ENCODE measurements at places on chromosomes 7 and 10.
A peak's percentile ranks its signal among the peaks of the same experiment; 100 is the strongest.

DNA sequence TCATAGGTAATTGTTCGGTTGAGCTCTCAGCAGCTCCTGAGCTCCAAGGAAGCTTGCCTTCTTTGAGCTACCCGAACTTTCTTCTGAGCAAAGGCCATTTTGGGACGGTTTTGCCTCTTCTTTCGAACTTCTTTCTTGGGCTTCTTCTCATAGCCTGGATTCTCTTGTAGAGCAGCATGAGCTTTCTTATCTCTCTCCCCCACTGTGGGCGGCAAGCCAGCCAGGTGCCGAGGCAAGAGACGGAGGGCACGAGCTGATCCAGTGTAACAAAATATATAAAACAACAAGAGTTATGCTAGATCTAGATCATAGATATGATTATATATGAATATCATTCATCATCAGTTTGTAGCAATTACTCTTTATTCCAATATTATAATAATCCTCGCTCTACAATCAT lies 16.5 kb upstream of the KNDC1 start:
- DNase-seq: no peak

DNA sequence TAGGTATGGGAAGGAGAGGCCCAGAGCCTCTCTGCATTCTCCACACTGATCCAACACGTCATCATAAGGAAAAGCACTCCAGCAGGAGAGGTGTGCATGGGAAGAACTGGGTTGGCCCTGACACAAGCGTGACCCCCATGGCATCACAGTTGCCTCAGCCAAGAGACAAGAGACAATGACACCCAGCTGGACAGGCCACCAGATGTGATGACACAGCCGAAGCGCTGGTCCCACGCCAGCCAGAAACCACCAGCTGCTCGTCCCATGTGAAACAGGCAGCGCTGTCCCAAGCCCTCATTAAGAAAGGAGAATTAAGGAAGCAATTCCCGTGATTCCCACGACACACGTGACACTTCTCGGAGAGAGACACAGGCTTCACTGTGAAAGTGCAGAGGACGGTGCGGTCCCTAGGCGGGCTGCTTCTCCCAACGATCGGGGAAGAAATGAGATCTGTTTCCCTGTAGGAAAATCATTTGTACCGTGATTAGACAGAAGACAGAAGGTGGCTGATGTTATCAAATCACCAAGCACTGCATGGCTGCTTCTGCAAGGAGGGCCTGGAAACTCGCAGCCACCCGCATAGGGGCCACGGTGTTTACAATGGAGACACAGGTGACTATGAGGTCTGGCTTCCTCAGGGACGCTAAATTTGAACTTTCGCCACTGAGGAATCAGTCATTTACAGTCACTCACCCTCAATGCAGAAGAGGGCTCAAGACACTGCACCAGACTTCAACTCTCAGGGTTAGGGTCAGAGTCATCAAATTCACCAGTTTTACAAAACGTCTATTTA lies 74.5 kb downstream of the DIP2C start:
- DNase-seq: no peak

- no peak for DNase-seq
Measured at GRCh38 chr10:127937069-127937468, 30.2 kb downstream of the PTPRE start.

GRCh38 chr10:108562105-108562504 lies 1361.2 kb downstream of the XPNPEP1 start:
- DNase-seq: no peak

- no peak for DNase-seq
Measured at GRCh38 chr10:5497948-5498730, 1.2 kb downstream of the CALML5 start.

GRCh38 chr7:96998744-96999143 lies 6.6 kb upstream of the DLX6 start:
- no peak for DNase-seq

- DNase-seq: peak; percentile 8
Measured at GRCh38 chr10:7529638-7530037, 118.8 kb upstream of the SFMBT2 start.

DNA sequence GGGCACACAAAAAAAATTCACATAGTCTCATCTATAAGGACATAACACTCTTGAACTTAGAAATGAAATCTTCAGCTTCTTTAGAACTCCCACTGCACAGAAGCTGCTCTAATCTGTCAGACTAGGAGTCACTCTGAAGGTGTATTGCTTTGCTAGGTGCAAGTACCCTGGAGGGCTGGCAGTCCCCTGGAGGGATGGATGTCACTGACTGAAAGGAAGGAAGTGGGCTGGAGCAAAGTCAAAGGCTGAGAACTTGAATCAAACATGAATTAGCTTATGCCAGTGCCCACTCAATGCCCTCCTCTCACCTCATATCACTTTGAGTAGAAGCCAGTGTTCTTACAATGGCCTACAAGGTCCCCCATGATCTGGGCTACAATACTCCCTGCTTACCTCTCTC lies 140.3 kb upstream of the ANKRD1 start:
- no peak for DNase-seq

DNA sequence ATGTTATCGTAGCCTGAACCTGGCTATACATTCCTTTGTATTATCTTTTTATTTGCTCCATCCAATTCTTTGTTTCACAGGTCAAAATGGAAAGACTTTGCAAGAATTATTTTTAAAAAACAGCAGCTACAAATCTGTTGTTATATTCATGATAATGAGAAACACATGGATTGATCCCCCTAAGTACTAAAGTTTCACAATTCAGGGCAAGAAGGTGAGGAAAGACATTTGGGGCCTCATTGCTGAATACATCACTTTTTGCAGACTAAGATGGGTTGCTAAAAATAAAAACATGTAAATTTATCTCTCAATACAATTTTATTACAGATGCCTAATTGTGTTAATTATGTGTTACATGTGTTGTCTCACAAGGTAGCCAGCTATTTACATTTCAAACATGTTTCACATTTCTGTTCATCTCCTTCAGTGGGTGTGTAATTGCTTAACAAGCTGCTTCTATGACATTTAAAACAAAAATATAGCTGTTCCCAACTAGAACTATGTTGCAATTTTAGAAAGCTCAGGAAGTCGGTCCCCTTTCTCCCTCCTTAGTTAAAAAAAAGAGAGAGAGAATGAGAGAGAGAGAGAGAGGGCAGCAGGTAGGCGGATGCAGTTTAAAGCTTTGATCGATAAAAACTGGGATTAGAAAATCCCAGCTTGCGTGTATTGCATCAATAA lies 606.3 kb upstream of the FZD8 start:
- DNase-seq: no peak

GRCh38 chr7:50663396-50664102 lies 98.3 kb upstream of the DDC start:
- DNase-seq: no peak

GRCh38 chr10:53223851-53224250 lies 451.3 kb upstream of the MBL2 start:
- no peak for DNase-seq

- no peak for DNase-seq
Measured at GRCh38 chr10:12490963-12491362, 141.6 kb downstream of the CAMK1D start.

DNA sequence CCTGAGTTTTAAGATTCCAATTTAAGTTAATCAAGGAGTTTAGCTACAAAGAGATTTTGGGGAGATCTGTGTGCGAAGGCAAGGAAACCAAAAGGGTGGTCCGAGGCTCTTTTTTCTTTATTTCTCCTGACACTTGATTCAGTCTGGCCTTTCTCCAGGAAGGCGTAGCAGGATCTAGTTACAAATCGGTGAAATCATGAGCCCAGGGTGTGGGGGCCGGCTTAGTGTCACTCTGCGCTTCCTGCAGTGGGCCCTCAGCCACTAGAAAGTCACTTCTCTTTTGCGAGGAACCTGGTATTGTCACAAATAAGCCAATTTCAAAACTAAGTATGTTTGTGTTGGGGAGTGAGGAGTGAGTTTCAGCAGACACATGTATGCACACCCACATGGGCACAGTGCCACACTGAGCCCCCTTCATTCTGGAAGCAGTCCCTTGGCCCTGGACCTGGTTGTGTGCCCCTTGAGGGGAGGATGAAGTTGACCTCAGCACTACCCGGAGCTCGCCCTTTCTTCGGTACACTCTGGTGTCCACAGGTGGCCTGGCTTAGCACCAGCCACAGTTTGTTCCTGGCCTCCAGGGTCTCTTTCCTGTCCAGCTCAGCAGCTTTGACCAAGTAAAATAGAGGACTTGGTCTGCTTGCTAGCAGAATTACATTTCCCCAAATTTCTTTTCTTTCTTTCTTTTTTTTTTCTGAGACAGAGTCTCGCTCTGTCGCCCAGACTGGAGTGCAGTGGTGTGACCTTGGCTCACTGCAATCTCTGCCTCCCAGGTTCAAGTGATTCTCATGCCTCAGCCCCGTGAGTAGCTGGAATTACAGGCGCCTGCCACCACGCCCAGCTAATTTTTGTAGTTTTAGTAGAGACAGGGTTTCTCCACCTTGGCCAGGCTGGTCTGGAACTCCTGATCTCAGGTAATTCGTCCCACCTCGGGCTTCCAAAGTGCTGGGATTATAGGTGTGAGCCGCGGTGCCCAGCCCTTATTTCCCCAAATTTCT lies 84.0 kb upstream of the BTBD16 start:
- DNase-seq: no peak

DNA sequence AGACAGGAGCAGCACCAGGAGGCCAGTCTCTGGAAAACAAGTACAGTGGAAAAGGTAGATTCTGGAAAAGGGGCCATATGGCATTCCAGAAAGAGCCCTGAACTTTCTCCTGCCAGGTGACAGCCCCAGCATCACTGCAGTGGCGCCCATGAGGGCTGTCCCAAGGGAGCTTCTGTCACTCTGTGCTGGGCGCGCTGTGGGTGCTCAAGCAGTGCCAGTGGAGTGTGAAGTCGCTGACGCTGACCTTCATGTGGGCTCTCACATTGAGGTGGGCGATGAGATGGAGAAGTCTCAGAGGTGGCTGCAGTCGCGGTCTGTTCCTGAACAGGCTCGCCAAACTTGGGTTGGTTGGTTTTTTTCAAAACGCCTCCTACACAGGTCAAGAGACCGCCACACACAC lies 38.2 kb downstream of the FKBP6 start:
- no peak for DNase-seq

DNA sequence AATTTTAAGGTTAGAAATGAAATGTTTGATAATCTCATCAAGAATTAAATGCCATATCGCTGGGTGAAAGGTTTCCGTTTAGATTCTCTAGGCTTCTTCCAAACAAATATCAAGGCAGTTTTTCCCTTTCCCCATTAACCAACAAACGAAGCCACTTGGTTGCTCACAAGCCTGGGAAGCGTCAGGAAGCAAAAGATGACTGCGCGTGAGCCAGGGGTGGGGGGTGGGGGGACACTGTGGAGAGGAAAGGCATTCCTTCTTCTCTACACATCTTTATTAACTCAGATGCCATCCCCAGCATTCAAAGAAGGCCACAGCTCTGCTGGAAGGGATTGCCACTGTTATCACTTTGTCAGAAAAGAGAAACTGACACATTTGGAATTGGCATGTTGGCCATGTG lies 207.1 kb downstream of the TRIL start:
- no peak for DNase-seq

GRCh38 chr7:38141187-38141586 lies 36.9 kb upstream of the STARD3NL start:
- DNase-seq: no peak

DNA sequence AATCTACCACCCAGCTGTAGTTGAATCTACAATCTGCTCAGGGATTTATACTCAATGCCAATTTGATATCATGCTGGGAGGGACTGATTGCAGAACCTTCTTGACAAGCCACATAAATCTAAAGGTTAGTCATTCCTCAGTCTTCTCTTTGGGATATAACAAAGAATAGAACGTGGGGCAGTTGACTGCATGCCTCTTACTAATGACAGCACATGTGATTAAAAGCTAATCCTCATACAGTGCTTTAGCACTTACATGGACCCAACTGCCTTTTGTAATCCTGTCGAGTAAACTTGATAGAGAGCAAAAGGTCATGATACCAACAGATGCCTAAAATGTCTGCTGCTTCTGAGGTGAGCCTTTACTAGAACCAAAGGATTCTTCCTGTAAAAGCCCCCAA lies 12.3 kb downstream of the KLHL7 start:
- DNase-seq: no peak

- DNase-seq: peak; percentile 92
Measured at GRCh38 chr10:77513781-77514331, 123.8 kb downstream of the KCNMA1 start.

DNA sequence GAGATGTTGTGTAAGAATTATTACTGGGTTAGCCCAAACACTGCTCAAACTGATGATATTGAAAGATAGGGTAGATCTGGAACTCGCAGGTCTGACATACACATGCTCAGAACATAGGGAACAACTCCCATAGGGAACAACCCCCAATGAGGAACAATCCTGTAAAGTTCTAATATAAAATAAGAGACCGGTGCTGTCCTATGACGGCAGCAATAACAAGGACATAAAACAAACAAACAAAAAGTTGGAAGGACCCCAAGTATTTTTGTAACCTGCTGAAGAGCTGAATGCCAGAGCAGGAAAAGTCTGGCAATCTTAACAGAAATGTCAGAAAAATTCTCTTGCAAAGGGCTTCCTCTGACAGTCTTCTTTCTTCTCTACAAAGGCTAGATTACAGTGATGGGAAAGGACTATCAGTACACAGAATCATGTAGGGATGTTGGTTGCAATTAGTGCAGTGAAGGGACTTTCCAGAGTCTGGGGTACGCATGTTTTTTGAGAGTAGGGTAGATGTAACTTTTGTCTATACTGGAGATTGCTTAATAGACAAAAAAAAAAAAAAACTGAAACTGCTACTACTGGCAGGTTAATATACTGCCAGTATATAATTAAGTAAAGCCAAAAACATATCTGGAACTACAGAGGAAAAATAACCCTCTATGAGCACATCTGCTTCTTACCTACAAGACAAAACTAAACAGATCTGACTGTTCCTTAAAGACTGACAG lies 35.5 kb downstream of the IDE start:
- DNase-seq: no peak

DNA sequence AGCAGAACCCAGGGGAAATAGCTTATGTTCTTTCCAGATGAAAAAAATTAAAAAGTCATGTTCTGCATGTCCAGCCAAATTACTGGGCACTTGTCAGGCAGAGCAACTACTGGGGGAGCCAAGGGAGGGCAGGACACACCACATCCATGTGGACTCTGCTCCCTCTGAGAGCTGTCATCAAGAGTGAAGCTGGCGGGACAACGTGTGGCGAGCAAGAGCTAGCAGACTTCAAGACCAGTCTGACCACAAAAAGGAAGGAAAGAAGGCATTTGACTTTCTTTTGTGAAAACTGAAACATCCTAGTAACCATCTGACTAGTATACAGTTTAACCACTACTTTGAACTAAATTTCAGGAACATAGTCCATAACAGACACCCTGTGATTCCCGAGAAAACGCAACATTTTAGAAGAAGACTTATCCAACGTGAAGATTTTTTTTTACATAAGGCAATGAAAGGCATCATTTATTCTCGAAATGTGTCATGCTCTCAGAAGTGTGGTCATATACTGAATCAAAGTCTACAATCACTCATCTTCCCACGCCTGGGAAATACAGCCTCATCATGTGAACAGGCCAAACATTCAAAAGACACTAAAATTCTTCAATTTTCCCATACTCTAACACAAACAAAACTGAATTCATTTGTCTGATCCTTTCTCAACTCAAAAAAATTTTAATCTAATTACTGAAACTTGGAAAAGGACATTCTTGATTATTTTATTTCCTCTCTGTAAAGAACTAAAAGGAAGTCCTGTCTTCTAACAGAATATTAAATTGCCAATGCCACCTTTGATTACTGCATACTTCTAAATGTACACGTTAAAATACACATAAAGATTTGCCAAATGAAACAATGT lies 15.5 kb downstream of the CYTH3 start:
- no peak for DNase-seq

GRCh38 chr10:42519761-42520460 lies 118.5 kb downstream of the ZNF33B start:
- DNase-seq: no peak

- DNase-seq: no peak
Measured at GRCh38 chr7:111159426-111159825, 68.5 kb downstream of the LRRN3 start.
